ENCODE measurements at places on chromosomes 12 and 14.

DNA sequence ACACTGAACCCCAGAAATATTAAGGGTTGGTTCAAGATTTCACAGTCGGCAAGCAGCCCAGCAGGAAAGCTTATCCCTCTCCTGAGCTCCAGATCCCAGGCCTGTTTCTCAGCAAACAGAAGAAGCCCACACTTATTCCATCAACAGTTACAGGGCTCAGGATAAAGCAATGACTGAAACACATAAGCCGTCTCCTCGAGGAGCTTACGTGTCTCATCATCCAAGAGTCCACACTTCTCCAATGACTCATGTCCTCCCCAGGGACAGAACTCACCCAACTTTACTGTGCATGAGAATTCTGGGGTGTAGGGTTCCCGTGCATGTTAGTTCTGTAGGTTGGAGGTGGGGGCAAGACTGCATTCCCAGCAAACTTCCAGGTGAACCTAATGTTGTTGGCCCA, 31.2 kb downstream of the GSC start:
- no peak for DNase-seq

DNA sequence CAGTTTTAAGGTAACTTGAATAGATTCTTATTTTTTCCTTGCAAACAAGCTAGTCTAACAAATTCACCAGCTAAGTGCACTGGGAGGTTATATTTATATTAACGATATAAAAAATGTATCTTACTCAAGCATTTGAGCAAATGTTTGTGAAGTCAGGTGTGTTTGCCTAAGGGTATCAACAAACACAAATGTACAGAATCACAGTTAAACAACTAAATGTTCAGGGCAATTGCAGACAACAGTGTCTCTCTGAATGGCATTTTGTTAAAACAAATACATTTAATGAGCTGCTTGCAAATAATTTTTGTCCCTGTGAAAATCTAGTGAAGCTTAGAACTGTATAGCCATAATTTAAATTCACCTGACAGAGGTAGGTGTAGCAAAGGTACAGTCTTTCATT, 28.2 kb upstream of the FLRT2 start:
- no peak for DNase-seq

DNA sequence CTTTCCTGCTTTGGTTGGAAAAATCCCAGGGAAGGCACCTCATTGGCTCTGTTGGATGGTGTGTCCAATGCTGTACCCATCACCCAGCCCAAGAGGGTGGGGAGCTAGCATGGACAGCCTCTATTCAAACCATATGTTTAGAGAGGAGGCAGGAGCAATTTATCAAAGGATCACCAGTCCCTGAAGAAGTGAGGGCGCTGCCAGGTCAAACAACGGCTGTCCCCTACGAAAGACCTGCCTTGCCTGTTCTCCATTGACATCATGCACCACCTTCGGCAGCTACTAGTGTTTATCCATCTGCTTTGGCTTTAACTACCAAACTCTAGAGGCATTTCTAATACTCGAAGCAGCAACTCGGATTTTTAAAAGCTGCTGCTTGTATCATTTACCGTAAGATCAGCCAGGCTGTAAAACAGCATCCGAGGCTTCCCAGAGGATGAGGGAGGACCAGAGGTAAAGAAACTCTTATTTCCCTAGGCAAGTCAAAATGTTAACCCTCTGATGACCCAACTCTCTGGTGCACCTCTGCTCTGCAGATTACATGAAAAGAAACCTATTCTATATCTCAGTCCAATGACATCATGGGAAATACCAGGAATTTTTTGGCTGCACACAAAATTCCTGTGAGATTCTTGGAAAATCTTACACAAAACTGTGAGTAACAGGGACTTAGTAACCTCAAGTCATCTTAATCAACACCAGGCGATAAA, 720.9 kb upstream of the TBX3 start:
- no peak for DNase-seq

DNA sequence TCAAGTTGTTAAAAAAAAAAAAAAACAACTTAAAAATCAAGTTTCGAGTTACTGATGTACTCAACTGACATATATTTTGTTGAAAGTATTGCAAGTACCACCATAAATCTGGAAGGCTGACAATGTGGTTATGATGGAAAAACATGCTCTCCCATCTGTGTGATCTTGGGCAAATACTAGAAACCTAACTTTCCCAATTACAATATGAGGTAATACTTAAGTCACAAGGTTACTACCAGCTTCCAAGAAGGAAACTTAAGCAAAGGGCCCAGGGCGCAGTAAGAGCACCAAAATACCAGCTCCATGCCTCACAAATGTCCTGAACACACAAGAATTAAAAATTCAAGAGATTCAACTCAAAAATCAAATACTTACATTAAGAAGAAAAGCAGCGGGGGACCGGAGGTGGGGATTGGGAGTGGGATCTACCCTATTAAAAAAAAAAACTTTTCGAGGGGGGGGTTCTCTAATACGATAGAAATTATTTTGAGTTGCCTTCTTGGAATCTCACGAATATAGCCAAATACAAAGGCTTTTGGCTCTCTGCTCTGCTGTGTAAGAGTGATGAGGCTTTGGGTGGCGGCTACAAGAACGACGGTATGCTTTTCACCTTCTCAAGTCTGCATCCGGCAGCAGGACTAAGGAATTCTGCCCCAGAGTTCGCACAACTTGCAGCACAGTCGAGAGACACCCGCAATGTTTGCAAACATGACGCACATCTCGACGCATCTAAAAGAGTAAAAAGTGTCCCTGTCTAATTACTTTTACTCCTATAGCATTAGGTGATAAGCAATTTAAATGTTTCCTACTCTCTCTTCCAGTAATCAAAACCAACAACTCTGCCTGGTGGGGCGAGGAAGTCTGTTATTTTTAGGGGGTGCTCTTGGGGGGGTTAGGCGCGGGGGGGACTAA, 1.1 kb downstream of the SAV1 start:
- peak; percentile 11 for DNase-seq

Data from CD4-positive, alpha-beta T cell treated with Interleukin-4 for 4 hours (primary cell).